ENCODE measurements at places on chromosomes 1 and 21. TPM values are rescaled to one million over a fixed set of nuclear protein-coding genes. Genes with fewer than 3 reads are reported as not detected.

Gene PTAFR
- not detected for total RNA-seq

Gene IER5
- 10.0 TPM for total RNA-seq

Gene ADGRL2
- 104 TPM for total RNA-seq

Gene GJA9
- total RNA-seq = not detected

Gene LRRC8B
- 2.6 TPM for total RNA-seq

Gene GBP4
- 0.81 TPM for total RNA-seq

Gene ASPM
- total RNA-seq = 6.1 TPM

Gene TTC39A
- total RNA-seq = not detected

Gene HTR6
- not detected for total RNA-seq

Gene OBSCN
- total RNA-seq = 2.3 TPM

Gene LCA5L
- not detected for total RNA-seq

Gene EXTL1
- not detected for total RNA-seq

Gene PTPRC
- total RNA-seq = not detected

Gene SPATA1
- total RNA-seq = not detected

Gene DNAJC28
- 0.72 TPM for total RNA-seq

Gene HRNR
- not detected for total RNA-seq

Gene CAPN8
- not detected for total RNA-seq

Gene NFASC
- 21.5 TPM for total RNA-seq

Gene TXNIP
- 306 TPM for total RNA-seq

Gene TMEM54
- total RNA-seq = 25.4 TPM

Gene PDPN
- 4.1 TPM for total RNA-seq

Gene FCGR3A
- total RNA-seq = not detected

Gene BATF3
- total RNA-seq = not detected

Gene MX2
- total RNA-seq = 7.0 TPM

Gene GPR37L1
- not detected for total RNA-seq

Gene KLF17
- 0.16 TPM for total RNA-seq

Gene TTLL7
- 1.6 TPM for total RNA-seq

Gene DCDC2B
- total RNA-seq = not detected

Gene TRIM58
- total RNA-seq = not detected

Gene GBP1
- 14.6 TPM for total RNA-seq

Gene SPRR2F
- total RNA-seq = not detected

Gene GON4L
- 19.5 TPM for total RNA-seq

Gene TGFBR3
- 34.7 TPM for total RNA-seq

Gene PLEKHO1
- total RNA-seq = 19.0 TPM

Gene KRTAP22-1
- not detected for total RNA-seq

Gene STRIP1
- total RNA-seq = 17.1 TPM

Gene DENND1B
- total RNA-seq = 6.3 TPM

Gene CLEC20A
- not detected for total RNA-seq

Gene SLC25A44
- 11.9 TPM for total RNA-seq

Gene KRTAP19-3
- not detected for total RNA-seq

Gene BCL2L15
- not detected for total RNA-seq

Gene SPRR4
- not detected for total RNA-seq

Gene CCDC185
- not detected for total RNA-seq

Gene DPT
- 1.6 TPM for total RNA-seq

Data from cardiac atrium fibroblast (primary cell).